ENCODE measurements at places on chromosomes 2 and 18. TPM values are rescaled to one million over a fixed set of nuclear protein-coding genes. Genes with fewer than 3 reads are reported as not detected.
A peak's percentile ranks its signal among the peaks of the same experiment; 100 is the strongest.

- no peak for DNase-seq
Measured at GRCh38 chr2:9408641-9409151, 14.6 kb downstream of the ITGB1BP1 start.

- no peak for DNase-seq
Measured at GRCh38 chr2:198045227-198045626, 240.8 kb downstream of the PLCL1 start.

DNA sequence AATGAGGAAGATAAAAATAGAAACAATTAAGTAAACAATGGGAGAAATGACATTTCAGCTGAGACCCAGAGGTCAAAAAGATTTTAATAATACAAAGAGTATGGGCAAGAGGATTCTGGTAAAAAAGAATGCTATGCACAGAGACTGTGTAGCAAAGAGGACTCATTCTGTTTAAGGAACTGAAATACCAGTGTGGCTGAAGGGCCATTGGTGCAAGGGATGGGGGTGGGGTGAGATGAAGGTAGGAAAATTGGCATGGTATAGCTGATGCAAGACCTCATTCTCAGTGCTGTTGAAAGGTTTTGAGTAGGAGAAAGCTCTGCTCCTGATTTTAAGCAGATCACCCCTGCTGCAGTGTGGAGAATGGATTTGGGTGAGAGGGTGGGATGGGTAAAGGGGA, 10.8 kb downstream of the GALNT1 start:
- DNase-seq: peak; percentile 52

GRCh38 chr2:102063941-102064678, 72.3 kb downstream of the IL1R2 start:
- no peak for DNase-seq

GRCh38 chr2:147847746-147848391, 3.0 kb downstream of the ACVR2A start:
- no peak for DNase-seq

DNA sequence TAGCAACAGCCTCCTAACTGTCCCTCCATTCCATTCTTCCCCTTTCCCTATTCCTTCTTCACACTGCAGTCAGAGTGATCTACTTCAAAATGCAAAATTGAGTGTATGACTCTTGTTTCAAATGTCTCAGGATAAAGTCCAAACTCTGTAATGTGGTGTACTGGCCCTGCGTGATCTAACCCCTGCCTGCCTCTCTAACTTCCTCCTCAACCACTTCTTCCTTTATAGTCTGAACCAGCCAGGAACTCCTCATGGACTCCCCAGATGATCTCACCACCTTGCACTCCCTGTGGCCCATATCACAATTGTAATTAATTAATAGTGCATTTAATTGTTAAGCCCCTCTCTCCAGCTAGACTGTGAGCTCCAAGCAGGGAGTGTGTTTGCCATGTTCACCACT, 3.1 kb upstream of the B3GNT2 start:
- no peak for DNase-seq

- DNase-seq: no peak
Measured at GRCh38 chr2:17470855-17471641, 47.2 kb downstream of the RAD51AP2 start.

Gene PIEZO2
- total RNA-seq: not detected

Gene GALR1
- not detected for total RNA-seq
